ENCODE measurements at places on chromosomes 3 and 15. TPM values are rescaled to one million over a fixed set of nuclear protein-coding genes. Genes with fewer than 3 reads are reported as not detected.

Gene SLC2A2
- total RNA-seq: not detected

Gene PAQR5
- 1.1 TPM for total RNA-seq

Gene LRRC34
- total RNA-seq: 3.5 TPM

Gene MYO5C
- total RNA-seq: 11.0 TPM

Gene LRTM1
- not detected for total RNA-seq

Gene CAPN3
- total RNA-seq: 7.1 TPM

Gene DGKG
- 11.1 TPM for total RNA-seq

Gene NEK10
- total RNA-seq: not detected

Gene MNS1
- total RNA-seq: 0.43 TPM

Gene ST8SIA2
- total RNA-seq: not detected

Gene ANKUB1
- not detected for total RNA-seq

GRCh38 chr3:132432639-132433038 is 15.3 kb downstream of the DNAJC13 start:
- H3K27ac ChIP-seq: no peak overlapping the region
- DNase-seq: no peak
- H3K4me1 ChIP-seq: no peaks in the 10 kb centered on the region
- H3K36me3 ChIP-seq: peaks cover 9% of the 10 kb centered on the region
- no peak overlapping the region for H3K4me3 ChIP-seq

DNA sequence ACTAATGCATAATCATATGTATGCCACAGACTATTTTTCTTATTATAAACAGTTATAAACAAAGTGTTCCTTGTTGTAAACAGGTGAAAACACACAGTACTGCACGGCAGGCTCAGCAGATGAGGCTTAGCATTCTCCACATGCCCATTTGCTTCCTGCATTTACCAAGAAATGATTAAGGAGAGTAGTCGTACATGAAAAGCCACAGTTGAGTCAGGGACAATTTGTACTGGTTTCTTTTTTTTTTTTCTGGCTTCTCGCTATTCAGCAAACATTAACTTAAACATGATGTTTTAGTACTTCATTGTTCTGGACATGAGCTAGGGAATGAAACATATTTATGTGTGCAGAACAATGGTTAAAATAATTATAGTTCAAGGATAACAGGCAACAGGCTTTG is 63.4 kb downstream of the GHSR start:
- no peaks in the 10 kb centered on the region for H3K27me3 ChIP-seq
- peaks cover 31% of the 10 kb centered on the region for H3K36me3 ChIP-seq
- no peak overlapping the region for H3K4me3 ChIP-seq
- H3K4me1 ChIP-seq: peaks cover 4% of the 10 kb centered on the region
- DNase-seq: no peak
- H3K27ac ChIP-seq: no peak overlapping the region

DNA sequence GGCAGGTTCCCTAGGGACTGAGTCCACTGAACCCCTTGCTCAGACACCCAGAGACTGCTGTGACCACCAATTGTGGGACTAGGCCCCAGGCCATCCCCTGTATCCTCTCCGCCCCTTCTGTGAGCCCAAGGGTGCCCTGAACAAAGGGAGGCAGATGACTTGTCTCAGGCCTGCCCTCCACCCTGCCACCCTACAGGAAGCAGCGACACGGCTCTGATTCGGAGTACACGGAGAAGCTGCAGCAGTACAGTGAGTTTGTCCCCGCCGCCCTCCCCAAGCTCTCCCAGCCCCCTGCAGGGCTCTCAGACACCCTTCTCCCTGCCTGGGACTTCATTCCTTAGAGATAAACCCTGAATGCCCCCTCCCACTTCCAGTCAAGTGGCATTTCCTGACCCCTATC is 16.6 kb downstream of the EPHB3 start:
- no peak overlapping the region for H3K4me3 ChIP-seq
- H3K4me1 ChIP-seq: peaks cover 7% of the 10 kb centered on the region
- DNase-seq: no peak
- no peaks in the 10 kb centered on the region for H3K27me3 ChIP-seq

DNA sequence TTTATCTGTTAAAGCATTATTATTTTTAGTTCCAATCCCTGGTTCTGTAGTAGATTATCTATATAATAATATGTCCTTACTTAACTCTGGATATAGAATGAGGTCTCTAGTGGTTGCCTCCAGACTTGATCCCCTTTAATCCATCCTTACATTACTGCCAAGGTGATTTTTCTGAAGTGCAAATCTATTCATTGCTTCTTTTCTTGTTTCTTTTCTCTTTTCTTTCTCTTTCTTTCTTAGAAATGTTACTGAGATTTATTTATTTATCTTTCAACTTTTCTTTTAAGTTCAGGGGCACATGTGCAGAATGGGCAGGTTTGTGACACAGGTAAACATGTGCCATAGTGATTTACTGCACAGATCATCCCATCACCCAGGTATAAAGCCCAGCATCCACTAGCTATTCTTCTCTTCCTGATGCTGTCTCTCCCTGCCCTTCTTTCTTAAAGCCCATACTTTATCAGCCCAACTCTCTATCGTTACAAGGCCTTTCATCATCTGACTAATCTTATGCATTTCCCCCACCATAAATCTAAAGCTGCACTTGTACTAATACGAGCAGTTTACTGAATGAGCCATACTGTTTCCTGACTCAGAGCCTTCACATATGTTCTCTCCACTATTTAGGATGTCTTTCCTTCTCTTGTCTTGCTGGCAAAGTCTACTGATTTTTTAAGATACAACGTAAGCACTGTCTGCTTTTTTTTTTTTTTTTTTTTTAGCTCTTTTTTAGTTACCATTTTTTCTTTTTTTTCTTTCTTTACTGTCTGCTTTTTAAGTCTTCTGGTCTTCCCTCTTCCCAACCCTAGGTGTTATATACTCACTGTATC is 4.6 kb downstream of the GLCE start:
- H3K27ac ChIP-seq: no peak overlapping the region
- DNase-seq: no peak
- no peaks in the 10 kb centered on the region for H3K36me3 ChIP-seq
- H3K4me1 ChIP-seq: peaks cover 3% of the 10 kb centered on the region
- H3K27me3 ChIP-seq: no peaks in the 10 kb centered on the region

DNA sequence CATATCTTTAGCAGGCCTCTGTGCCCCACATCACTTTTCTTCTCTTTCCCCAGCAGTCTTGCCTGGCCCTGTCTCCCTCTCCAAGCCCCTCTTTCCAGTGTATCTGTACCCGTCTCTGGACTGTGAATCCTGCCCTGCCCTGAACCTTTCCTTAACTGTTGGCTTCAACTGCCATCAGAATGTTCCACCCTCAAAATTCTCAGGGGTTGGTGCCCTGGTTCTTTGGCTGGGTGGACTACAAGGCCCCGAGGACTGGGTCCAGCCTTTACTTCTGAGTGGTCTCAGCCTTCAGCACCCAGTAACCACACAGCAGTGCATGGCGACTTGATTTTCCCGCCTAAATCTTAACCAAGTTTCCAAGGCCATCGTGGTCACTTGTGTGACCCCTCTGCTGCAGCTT is 333.5 kb upstream of the RGMA start:
- no peak overlapping the region for H3K27ac ChIP-seq
- no peaks in the 10 kb centered on the region for H3K4me1 ChIP-seq
- no peak for DNase-seq

GRCh38 chr3:41277790-41278465 is 78.6 kb downstream of the CTNNB1 start:
- H3K4me1 ChIP-seq: no peaks in the 10 kb centered on the region
- H3K36me3 ChIP-seq: no peaks in the 10 kb centered on the region
- no peak for DNase-seq
- H3K27ac ChIP-seq: no peak overlapping the region
- no peaks in the 10 kb centered on the region for H3K27me3 ChIP-seq

DNA sequence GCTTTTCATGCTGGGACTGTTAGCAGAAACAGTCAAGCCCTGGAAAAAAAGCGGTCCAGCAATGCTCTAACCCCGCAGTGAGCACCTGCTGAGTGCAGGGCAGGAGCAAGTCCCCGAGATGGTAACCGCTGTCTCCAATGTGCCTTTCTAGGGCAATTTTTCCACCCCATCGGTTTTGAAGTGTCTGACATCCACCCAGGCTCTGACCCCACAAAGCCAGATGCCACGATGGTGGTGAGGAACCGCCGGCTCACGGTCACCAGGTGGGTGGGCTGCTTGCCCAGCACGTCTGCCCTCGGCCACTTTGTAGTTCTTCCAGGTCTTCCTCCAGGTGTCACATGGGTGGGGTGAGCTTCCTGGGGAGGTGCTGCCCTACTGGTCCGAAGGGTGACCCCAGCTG is 3.2 kb upstream of the ITIH3 start:
- H3K4me3 ChIP-seq: no peak overlapping the region
- no peaks in the 10 kb centered on the region for H3K4me1 ChIP-seq
- H3K36me3 ChIP-seq: no peaks in the 10 kb centered on the region
- no peak overlapping the region for H3K27ac ChIP-seq
- no peaks in the 10 kb centered on the region for H3K27me3 ChIP-seq
- DNase-seq: no peak

GRCh38 chr3:61882253-61882652 is 320.9 kb downstream of the PTPRG start:
- no peak overlapping the region for H3K4me3 ChIP-seq
- no peaks in the 10 kb centered on the region for H3K36me3 ChIP-seq
- no peak for DNase-seq
- H3K27ac ChIP-seq: no peak overlapping the region

DNA sequence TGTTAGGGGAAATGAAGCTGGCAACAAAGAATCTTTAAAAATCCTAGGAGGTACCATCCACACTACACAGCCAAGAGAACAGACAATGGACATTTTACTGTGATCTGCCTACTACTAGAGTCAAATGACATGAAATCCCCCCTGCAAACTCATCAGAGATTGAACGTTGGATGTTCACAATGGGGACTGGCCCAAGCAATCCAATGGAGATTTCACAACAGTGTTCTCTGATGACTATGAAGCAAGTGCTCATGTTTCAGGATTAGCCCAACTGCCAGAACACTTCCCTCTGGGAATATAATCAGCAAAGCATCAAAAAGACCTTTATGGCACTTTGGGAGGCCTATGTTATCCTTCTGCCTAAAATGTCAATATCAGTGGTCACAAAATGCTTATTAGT is 97.8 kb downstream of the IGSF11 start:
- no peak overlapping the region for H3K27ac ChIP-seq
- no peak overlapping the region for H3K4me3 ChIP-seq
- no peak for DNase-seq
- no peaks in the 10 kb centered on the region for H3K36me3 ChIP-seq

GRCh38 chr15:68027388-68027787 is 26.7 kb upstream of the PIAS1 start:
- H3K27ac ChIP-seq: no peak overlapping the region
- no peaks in the 10 kb centered on the region for H3K4me1 ChIP-seq
- DNase-seq: no peak
- H3K4me3 ChIP-seq: no peak overlapping the region
- no peaks in the 10 kb centered on the region for H3K36me3 ChIP-seq

GRCh38 chr3:133488785-133489367 is 84.6 kb upstream of the CDV3 start:
- H3K27ac ChIP-seq: no peak overlapping the region
- no peak overlapping the region for H3K4me3 ChIP-seq
- H3K36me3 ChIP-seq: no peaks in the 10 kb centered on the region
- DNase-seq: no peak

- no peak for DNase-seq
- H3K27ac ChIP-seq: no peak overlapping the region
- no peaks in the 10 kb centered on the region for H3K36me3 ChIP-seq
- H3K4me1 ChIP-seq: peaks cover 19% of the 10 kb centered on the region
These were observed 253.7 kb downstream of the PLCL2 start for GRCh38 chr3:17138246-17139039.

DNA sequence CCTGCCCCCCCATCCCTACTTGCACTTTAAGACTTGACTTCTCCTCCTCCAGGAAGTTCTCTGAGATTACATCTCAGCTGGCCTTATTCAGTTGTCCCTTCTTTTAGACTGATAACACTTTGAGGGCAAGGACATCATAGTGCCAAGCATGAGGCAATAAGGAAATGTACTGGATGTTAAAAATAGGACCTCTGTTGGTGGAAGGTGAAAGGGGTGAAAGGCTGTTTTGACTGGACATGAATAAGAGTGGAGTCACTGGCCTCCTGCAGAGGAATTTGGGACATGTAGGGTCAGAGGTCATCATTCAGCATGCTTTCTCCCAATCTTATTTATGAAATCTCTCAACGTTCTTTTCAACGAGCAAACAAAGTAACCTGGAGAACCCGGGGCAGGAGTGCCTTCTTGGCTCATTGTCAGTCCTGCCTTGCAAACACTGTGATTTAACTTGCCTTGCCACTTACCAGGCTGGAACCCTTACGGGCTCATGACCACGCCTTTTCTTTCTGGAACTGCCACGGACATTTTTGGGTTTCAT is 38.6 kb downstream of the TRIM71 start:
- no peaks in the 10 kb centered on the region for H3K36me3 ChIP-seq
- no peaks in the 10 kb centered on the region for H3K4me1 ChIP-seq
- no peak overlapping the region for H3K4me3 ChIP-seq
- DNase-seq: no peak
- H3K27ac ChIP-seq: no peak overlapping the region

DNA sequence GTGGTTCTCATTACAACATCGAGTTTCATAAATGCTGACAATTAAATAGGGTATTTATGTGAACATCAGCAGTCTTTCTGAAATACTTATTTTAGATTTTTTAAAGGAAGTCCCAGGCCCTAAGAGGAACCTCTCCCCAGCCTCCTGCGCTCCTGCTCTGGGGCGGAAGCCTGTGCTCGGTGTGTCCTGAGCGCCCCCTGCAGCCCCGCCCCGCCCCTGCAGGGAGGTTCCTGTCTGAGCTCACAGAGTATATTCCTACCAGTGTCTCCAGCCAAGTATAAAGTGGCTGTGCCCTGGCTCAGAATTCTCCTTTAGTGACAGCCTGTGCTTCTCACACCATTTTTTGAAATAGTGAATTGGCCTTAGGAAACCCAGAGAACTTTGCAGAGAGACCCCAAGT is 567.9 kb downstream of the GOLGA6L6 start:
- H3K27ac ChIP-seq: no peak overlapping the region
- no peaks in the 10 kb centered on the region for H3K36me3 ChIP-seq
- DNase-seq: no peak
- no peaks in the 10 kb centered on the region for H3K4me1 ChIP-seq
- no peak overlapping the region for H3K4me3 ChIP-seq
- no peaks in the 10 kb centered on the region for H3K27me3 ChIP-seq

DNA sequence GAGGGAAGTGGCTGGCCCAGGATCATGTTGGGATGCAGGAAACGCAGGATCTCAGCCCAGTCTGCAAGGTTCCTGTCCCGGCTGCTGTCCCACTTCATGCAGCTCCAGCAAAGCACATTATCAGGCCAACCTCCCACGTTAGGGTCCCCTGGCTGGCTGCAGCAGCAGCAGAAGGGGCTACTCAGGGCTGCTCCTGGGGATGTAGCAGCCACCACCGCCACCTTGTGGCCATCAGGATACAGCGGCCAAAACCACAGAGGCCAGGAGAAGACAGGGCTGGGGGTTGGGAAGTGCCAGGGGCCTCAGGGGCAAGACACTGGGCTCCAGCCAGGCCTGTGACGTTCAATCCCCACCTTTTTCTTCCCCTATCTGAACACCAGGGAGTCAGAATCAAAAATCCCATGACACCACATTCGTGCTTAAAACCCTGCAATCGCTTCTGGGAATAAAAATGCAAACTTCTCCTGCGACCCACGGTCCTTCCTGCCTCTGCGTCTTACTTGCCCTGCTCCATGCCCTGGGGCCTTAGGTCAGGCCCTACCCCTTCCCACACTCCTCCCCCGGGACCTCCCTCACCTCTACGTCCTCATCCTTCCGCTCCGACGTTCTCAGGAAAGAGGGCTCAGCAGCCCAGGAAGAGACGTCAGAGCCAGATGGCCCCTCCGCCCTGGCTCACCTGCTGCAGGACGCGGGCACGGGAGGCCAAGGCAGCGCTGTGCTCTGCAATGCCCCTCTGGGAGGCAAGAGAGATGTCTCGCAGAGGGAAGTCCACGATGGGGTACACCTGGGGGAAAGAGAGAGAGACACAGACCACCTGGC is 21.5 kb downstream of the SSUH2 start:
- DNase-seq: no peak
- H3K27ac ChIP-seq: no peak overlapping the region
- peaks cover 5% of the 10 kb centered on the region for H3K4me1 ChIP-seq
- H3K4me3 ChIP-seq: no peak overlapping the region
- no peaks in the 10 kb centered on the region for H3K27me3 ChIP-seq

All from ascending aorta (tissue), 2 donors.